Effector memory CD8-positive, alpha-beta T cell (primary cell): ENCODE measurements at places on chromosomes 3 and 15.

GRCh38 chr15:57696146-57696545 lies 10.4 kb upstream of the POLR2M start:
- DNase-seq, result no peak

DNA sequence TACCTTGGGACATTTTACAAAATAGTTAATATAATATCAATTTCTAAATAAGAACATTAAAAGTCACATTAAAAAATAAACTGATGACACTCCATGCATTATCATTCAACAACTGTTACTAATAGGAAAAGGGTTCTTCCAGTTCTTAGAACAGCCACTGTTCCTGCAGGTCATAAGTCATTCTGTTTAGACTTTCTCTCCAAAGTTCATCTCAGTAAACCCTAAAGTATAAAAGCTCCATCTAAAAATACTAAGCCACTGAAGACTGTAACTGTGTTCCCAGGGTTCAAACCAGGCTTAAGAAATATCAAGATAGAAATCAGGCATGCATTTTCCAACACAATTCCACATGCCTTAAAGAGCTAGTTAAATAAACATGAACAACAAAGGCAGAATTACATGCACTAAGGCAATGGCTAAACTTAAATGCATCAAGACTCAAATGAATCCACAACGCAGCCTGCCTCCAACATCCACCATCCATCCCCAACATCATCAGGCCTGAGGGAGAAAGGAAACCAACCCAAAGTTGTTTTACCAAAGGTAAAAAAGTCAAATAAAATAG lies 46.2 kb downstream of the DMXL2 start:
- no peak for DNase-seq

DNA sequence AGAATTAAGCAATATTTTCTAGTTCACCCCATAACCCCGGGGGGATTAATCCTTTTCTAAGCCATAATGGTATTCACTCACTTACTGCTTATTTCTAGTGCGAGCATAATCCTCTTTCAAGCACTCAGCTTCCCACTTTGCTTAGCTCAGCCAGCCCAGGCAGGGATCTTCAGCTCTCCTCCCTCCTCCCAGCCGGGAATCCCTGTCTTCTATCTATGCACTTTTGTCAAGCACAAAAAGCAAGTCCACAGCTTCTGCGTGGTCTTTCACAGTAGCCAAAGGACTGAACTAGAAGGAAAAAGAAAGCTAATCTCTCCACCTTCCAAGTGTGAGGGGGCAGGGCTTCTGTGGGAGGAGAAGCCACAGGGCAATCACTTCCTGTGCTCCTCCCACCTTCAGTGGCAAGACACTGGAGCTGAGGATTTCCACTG lies 62.8 kb downstream of the PEX5L start:
- DNase-seq, result no peak

- no peak for DNase-seq
These were observed 108.5 kb upstream of the EPHA6 start for GRCh38 chr3:96705895-96706294.

- DNase-seq, result no peak
These were observed 132.6 kb upstream of the TBL1XR1 start for GRCh38 chr3:177329854-177330253.
